ENCODE measurements at places on chromosomes 12 and 14.

DNA sequence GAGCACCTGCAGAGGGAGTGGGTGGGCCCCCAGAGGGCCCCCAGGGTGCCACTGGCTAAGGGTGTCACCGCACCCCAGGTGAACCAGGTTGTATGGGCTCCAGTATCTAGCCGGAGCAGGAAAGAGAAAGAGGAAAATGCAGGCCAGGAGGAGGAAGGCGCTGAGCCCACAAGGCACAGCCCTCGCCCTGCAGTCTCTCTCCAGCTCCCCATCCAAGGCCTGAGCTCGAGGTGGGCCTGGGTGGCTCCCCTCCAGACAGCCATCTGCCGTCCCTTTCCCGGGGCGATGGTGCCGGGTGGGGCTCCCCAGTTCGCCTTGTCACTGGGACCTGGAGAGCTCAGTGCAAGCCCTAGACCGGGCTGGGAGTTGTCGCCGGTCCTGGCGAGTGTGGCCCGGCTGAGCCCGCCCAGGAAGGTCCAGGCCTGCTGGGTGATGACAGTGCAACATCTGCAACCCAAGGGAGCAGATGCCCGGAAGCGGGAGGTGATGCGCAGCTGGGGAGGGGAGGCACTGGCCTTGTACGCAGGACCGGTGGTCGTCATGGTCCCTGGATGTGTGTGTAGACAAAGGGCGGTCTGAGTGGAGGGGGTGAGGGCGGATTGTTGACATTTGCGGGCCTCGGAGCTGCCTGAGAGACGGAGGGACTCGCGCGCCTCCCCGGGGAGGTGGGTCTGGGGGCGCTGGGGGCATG lies 716 bp downstream of the TMEM179 start:
- DNase-seq = no peak

GRCh38 chr14:31051511-31051910 lies 25.3 kb upstream of the STRN3 start:
- no peak for DNase-seq

GRCh38 chr12:106854723-106855122 lies 80.2 kb downstream of the RIC8B start:
- DNase-seq = no peak

GRCh38 chr12:666766-667308 lies 3.6 kb upstream of the NINJ2 start:
- DNase-seq = no peak

DNA sequence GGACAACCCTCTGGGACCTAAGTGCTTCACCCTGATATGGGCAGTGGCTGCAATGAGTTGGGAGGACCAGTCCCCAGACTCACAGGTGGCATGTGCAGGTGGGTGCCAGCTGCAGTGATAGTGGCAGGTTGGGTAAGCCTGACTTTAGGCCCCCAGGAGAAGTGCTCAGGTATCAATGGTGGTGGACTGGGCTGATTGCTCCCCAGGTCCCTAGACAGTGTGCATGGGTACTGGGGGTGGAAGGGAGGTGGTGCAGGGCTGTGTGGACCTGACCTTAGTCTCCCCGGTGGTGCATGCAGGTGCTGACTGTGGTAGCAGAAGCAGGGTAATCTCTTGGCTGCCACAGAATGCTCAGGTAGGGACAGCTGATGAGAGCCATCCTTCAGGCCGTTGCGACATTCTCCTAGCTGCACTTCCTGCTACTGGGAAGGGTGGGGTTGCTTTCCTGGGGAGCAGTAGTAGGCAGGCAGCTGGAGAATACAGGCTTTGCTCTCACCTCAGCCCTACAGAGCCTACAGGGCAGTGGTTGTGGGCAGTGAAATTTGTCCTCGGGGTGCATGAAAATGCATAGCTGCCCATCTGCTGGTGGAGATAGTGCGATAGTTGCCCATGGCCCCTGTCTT lies 33.3 kb upstream of the CCND2 start:
- no peak for DNase-seq

DNA sequence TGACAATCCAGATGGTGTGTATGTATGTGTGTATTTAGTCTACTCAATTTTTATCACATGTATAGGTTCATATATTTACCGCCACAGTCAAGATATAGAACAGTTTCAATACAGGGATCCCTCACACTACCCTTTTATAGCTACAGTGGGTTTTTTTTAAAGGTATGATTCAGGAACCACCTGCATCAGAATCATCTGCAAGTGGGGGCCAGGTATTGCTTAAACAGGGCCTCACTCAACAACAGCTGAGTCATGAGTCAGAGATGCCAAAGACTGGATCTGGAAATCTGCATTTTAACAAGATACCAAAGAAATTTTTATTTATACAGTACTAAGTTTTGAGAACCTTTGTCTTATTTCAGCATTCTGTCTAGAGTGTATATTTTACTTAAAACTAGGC lies 117.6 kb downstream of the SLC35F4 start:
- no peak for DNase-seq

DNA sequence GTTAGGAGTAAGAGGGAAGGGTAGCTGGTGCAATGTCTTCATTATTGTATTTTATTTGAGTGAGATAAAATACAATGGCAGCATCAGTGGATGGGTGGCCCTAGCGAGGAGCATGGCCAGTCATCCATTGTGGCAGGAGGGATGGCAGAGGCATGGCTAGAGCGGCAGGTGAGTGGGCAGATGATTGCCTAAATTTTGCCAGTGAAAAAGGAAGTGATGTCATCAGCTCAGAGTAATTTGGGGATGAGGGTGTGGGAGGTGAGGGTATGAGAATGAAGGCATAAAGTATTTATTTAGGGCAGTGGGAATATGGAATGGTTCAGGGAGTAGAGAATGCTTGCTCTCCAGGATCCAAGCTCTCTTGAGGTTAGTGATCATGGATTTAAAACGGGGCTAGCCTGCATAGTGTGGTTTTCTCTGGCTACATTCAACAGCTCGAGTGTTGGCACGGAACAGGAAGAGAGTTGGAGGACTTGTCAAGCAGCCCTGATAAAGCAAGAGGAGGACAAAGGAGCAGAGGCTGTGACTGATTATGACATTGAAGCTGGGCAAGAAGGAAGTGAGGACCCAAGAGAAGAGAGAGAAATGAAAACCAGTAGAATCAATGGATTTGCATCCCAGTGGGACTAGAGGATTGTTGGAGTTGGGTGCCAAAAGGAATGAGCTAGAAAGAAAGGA lies 18.7 kb upstream of the SERPINA6 start:
- no peak for DNase-seq

DNA sequence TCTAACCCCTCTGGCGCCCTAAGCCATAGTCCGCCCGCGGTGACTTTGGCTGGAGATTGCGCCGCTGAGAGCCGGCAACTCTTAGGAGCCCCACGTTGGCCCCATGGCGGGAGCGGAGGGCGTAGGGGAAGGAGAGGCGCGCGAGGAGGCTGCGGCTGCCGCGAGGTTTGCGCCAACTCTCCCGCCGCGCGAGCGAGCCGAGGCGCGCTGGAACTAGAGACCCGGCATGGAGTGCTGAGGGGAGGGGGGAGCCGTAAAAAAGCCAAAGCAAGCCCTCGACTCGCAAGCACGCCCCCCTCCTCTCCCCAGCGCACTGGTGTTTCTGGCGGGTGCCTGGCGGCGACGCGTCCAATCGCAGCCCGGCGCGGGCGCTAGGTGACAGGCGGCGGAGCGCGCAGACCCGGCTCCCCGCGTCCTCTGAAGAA lies at the start of gene SYT10:
TSS of gene SYT10 (minus strand) at position 233 of the 425 bp plus-strand sequence. CDS start 297 bp downstream, outside the sequence.
- DNase-seq = no peak

- no peak for DNase-seq
These were observed 296.1 kb downstream of the RERGL start for GRCh38 chr12:17793854-17794253.

Data from stimulated activated CD8-positive, alpha-beta memory T cell treated with anti-CD3 and anti-CD28 coated beads, Interleukin-15, amount 100 ng/mL, for 48 hours (primary cell).